ENCODE measurements at places on chromosomes 3 and 15.

DNA sequence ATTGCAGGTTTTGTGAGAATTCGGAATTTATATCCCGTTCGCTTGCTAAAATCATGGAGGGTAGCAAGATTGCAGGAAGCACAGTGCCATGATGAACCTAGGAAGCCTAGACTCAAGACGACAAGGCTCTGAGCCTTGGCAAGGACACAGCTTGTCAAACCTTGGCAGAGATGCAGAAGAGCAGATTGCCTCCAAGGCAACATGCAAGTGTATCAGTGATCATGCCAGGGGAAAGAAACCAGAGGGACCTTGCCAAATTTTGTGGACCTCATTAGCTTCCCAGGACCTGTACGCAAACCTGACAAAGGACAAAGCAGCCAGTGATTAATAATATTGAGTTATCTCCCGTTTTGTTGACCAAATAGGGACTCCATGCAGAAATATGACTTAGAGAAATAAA lies 159.7 kb downstream of the GOLIM4 start:
- DNase-seq = no peak

GRCh38 chr15:65778269-65778668 lies 13.8 kb downstream of the DENND4A start:
- no peak for DNase-seq

- no peak for DNase-seq
Observed at GRCh38 chr3:189652042-189652441, 20.9 kb downstream of the TP63 start.

DNA sequence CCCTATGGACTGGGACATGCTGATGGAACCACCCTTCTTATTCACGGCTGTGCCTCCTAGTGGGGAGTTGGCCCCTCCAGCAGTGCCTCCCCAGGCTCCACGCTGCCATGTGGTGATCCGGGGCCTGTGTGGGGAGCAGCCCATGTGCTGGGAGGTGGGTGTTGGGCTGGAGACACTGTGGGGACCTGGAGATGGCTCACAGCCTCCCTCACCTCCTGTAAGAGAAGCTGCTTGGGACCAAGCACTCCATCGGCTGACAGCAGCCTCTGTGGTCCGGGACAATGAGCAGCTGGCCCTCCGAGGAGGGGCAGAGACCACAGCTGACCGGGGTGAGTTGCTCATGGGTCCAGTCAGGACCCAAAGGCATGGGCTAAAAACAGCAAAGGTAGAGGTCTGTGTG lies 9.1 kb downstream of the ALG3 start:
- no peak for DNase-seq

GRCh38 chr3:129195731-129196256 lies 12.1 kb upstream of the CNBP start:
- no peak for DNase-seq

GRCh38 chr15:54789376-54789775 lies 407.4 kb downstream of the RSL24D1 start:
- DNase-seq = no peak

GRCh38 chr15:48974882-48975281 lies 11.2 kb upstream of the SHC4 start:
- no peak for DNase-seq

DNA sequence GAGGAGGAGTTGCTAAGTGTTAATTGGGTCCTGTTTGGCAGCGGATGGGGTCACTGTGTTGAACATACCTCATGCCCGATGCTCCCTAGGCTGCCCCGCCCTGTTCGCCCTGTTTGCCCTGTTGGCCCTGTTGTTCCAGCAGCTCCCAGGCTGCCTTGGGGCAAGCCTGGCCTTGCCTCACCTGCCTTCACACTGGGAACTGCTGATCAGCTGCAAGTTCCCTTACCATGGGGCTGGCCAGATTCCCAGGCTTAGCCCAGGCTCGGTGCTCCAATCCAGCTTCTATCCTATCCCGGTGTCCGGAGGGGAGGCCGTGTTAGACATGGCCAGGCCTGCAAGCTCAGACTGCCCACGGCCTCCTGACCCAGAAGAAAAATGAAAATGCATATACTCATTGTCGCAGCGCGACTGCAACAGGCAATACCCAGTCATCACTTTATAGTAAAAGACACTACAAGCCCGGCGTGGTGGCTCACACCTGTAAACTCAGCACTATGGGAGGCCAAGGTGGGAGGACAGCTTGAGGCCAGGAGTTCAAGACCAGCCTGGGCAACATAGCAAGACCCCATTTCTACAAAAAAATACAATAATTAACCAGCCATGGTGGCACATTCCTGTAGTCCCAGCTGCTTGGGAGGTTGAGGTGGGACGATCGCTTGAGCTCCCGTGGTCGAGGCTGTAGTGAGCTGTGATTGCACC lies 42.9 kb upstream of the ZNF710 start:
- no peak for DNase-seq

DNA sequence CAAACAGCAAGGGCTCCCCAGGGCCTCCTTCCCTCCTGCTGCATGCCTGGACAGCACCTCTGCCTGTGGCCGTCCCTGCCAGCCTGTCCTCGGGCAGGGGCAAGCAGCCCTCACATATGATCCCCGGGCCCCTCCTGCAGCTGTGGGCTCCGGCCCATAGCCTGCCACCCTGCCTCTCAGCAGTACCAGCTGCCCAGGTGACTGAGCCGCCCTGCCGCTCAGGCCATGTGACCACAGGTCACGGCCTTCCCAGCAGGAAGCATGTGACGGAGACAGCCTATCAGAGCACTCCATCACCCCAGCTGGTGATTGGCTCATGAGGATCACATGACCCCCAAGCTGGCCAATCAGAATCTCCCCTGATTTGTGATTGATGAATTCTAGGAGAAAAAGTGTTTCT lies 23.9 kb downstream of the ALDH1L1 start:
- DNase-seq = no peak

GRCh38 chr3:42130007-42130328 lies 38.8 kb downstream of the TRAK1 start:
- DNase-seq = no peak

DNA sequence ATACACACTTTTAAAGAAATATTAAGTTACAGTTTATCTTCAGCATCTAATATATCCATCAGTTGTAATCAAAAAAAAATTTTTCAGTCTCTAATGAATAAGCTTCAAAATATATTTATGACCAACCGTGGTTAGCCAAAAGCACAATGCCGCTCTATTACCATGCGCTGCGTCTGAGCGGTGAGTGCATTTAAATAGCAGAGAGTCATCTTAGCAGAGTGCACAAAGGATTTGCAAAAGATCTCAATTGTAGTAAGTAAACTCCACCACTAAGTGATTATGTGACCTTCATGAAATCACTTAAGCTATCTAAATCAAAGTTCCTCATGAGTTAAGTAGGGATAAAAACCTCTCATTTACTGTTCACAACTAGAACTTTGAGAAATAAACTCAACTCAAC lies 4.9 kb downstream of the TP63 start:
- no peak for DNase-seq

DNA sequence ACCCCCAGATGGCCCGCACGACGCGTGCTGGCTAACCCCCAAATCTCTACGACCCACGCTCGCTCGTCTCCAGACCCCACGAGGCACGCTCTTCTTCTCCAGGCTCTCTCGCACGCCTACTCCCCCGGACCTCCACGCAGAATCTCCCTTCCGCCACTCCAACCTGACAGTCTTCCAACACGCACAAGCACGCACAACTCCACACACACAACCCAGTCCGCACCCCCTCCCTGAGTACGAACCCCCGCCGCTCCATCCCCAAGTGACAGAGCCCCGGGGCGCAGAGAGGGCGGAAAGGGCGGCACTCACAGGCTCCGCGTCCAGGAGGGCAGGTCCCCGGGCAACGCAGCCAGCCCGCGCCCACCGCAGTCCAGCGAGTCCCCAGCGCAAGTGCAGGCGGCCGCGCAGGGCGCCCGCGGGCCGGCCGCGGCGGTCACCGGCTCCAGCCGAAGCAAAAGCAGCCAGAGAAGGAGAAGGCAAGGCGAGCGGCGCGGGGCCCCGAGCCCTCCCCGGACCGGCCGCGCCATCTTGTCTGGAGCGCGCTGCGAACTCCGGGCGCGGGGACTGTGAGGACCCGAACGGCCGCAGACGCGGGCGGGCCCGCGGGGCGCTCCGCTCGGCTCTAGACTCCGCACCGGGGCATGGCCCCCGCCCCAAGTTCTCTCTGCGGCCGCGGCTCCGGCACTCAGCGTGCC lies 794 bp downstream of the LRIG1 start:
- no peak for DNase-seq

DNA sequence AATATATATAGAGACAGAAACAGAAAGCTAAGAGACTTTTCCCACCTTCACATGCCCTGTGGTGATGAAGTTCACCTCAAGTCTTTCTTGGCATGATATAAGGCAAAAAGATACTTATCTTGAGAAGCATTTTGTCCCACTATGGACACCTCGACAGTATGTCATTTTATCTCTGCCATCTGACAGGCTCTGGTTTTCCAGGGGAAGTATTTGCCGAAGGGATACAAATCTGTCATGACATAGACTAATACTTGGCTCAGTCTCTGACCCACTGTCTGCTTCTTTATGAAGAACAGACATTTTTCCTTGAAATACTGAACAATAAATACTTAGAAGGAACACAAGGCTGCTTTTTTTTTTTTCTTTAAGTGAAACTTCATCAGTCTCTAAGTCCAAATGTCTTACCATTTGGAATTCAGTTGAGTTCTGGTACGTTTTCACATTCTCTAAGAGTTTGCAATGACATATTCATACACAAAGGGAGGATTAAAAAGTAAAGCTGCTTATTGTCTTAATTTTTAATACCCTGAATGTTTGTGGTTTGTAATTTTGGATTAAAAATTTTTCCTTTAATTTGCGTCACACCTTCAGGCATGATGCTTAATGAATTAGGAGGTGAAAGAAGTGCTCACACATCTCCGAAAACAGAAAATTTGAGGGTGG lies 87.8 kb upstream of the LMOD3 start:
- DNase-seq = no peak

DNA sequence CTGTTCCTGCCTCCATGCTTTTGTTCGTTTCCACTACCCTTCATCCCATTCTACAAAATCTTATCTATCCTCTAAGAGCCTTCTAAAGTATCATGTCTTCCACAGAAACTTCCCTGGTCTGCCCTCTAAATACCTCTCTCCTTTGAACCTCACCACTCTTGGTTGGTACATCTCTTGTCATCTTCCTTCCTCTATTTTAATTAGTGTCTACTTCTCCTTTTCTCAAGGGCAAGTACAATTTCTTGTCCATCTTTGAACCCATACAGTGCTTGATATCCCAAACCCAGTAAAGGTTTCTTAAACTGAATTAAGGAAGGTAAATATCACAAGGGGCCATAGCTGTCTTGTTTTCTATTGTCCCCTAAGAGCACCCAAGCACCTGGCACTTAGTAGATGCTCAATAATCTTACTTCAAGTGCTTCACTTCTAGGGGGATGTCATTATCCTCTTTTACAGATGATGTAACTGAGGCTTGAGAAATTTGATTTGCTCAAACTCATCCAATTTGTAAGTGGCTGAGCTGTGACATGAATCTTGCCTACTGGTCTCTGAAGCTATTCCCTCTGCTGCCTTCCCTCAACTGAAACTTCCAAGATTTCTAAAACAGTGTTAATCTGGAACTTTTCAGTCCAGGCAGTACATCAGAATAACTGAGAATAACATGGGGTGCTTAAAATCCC lies 2.6 kb upstream of the DAPK2 start:
- no peak for DNase-seq

DNA sequence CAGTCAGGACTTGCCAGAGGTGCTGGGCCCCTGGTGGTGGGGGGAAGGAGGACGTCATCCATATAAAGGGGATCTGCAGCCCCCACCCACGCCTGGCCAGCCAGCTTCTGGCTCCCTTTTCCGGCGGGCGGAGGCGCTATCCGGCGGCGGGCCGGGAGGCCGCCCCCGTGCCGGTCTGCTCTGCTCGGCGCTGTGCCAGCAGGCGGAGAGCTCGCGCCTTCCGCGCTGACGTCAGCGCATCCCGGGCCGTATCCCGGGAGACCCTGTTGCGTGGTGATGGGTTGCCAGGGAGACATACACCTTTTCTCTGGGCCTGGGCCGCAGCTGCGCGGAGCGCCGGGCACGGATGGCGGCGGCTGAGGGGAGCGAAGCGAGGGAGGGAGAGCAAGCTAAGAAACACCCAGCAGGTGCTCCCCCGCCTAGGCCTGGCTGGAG lies 1.1 kb downstream of the FAM131A start:
- DNase-seq = no peak

DNA sequence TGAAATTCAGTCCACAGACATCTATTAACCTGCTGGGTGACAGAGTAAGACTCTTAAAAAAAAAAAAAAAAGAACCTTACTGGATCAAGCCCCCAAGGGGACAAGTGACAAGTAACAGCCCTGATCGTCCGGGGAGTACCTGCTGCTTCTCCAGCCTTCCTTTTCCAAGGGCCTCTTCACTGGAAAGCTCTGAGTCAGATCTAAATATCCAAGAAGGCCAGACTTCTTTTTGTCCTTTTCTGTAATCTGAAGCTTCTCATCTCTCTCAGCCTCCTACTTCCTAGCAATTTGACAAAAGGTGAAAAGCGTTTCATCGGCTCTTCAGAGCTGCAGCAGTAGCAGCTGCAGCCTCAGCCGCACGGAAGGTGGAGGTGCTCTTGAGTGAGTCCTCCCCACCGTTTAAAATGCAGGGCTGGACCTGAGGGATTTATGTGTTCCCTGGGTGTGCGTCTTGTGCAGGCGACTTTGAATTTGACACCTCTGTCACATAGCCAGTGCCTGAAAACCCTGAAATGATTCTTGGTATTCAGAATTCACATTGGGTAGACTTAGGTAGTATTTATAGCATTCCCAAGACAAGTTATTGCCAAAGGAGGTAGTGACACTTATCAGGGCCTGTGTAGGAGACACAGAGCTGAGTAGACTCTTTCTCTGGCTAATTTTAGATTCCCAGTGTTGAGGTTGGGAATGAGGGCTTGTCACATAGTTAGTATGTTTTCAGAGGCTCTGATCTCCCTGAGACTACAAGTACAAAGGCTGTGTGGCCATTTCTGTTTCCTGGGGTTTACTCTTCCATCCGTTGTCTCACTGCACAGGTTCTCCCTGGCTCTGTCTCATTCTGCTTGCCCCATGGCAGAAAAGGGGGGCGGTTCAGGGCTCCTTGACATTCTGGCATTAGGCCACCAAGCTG lies 291.2 kb upstream of the C2CD4B start:
- no peak for DNase-seq

DNA sequence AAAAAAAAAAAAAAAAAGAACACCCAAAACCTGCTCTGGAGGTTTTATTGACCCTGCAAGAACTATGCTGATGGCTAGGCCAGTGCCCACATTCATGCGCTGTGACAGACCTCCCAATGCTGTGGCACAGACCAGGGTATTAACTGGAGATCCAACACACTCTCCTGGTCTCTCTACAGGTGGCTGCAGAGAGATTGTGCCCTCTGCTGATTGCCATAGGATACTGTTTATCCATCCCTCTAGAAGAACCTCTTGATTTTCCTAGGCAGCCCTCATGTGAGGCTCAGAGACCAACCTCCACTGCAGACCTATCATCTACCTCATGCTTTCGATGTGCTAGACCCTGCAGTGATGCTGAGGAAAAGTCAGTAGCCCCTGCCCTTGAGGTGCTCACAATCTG lies 125.5 kb upstream of the TRIM42 start:
- no peak for DNase-seq

DNA sequence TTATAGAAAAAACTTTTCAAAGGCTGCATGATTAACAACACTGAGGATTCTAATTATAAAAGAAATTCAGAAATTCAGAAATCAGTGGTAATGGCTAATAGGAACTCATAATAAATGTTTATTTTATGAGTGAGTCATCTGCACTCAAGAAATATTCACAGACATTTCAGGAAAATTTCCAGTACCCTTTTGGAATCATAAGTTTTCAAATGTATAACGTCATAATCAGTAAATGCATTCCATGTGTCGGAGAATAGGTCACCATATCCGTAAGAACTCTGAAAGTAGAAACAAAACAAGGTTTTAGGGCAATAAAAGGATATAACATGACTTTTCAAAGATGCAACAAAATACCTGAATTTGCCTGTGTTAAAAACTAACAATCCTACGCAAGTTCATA lies 24.7 kb downstream of the EOGT start:
- DNase-seq = no peak

All from effector CD4-positive, alpha-beta T cell (primary cell).